ENCODE measurements at places on chromosomes 7 and 10.

- H3K27me3 ChIP-seq, result no peaks in the 10 kb centered on the region
- no peak overlapping the region for H3K4me3 ChIP-seq
- no peak for DNase-seq
- no peaks in the 10 kb centered on the region for H3K36me3 ChIP-seq
- H3K4me1 ChIP-seq, result no peaks in the 10 kb centered on the region
- H3K27ac ChIP-seq, result no peak overlapping the region
Observed at GRCh38 chr10:24428410-24428782, 219.5 kb downstream of the KIAA1217 start.

GRCh38 chr10:60809157-60809556 lies 30.9 kb downstream of the CDK1 start:
- no peak overlapping the region for H3K4me3 ChIP-seq
- DNase-seq, result no peak
- no peaks in the 10 kb centered on the region for H3K27me3 ChIP-seq
- no peaks in the 10 kb centered on the region for H3K4me1 ChIP-seq

GRCh38 chr10:45602082-45602730 lies 70.4 kb downstream of the ZFAND4 start:
- H3K27me3 ChIP-seq, result no peaks in the 10 kb centered on the region
- H3K4me3 ChIP-seq, result no peak overlapping the region
- H3K4me1 ChIP-seq, result no peaks in the 10 kb centered on the region
- no peaks in the 10 kb centered on the region for H3K36me3 ChIP-seq

DNA sequence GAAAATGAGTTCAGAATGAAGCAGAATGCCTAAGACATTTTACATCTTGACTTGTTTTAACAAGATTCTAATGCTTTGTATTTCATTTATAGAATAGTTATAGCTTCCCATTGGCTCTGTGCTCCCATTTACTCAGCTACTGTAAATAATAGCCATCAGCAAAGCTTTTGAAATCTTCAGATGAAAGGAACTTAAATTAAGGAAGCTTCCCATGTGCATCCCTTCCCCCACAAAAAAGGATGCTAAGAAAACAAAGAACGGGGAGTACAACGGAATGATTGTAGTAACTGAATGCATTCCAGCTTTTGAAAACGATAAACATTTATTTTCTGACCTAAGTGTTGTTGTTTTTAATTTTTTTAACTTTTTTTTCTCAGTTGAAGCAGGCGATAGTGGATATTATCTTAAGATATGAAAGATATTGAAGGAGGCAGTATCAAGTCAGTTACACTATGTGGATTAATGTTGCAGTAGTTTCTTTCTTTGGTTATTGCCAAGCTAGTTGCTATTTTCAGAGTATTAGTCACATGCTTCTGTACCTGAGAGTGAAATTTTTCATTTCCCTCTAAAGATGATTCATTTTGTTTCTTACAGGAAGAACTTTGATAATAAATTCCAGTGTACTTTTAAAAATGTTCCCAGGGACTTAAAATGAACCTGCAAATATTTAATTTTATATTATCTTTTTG lies 129.2 kb downstream of the KCND2 start:
- no peak overlapping the region for H3K4me3 ChIP-seq
- no peaks in the 10 kb centered on the region for H3K36me3 ChIP-seq
- DNase-seq, result no peak
- H3K27me3 ChIP-seq, result no peaks in the 10 kb centered on the region

GRCh38 chr10:97178074-97178473 lies 7.7 kb downstream of the SLIT1 start:
- H3K27ac ChIP-seq, result no peak overlapping the region
- H3K4me1 ChIP-seq, result no peaks in the 10 kb centered on the region
- peaks cover 4% of the 10 kb centered on the region for H3K27me3 ChIP-seq
- DNase-seq, result no peak

DNA sequence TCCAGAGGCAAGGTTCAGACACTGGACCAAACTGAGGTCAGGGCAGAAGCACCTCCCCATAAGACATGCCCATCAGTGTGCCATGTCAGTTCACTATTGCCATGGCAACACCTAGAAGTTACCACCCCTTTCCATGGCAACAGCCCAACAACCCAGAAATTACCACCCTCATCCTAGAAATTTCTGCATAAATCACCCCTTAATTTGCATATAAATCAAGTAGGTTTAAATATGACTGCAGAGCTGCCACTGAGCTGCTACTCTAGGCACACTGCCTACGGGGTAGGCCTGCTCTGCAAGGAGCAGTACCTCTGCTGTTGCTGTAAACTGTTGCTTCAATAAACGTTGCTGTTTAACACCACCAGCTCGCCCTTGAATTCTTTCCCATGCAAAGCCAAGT lies 12.7 kb downstream of the STEAP2 start:
- no peaks in the 10 kb centered on the region for H3K36me3 ChIP-seq
- no peaks in the 10 kb centered on the region for H3K27me3 ChIP-seq
- no peak overlapping the region for H3K4me3 ChIP-seq
- no peak overlapping the region for H3K27ac ChIP-seq

GRCh38 chr10:68560186-68560942 lies at the start of gene TET1:
Gene TET1 (plus strand): TSS chr10:68560337. CDS start chr10:68572339, 12,002 bp downstream.
- H3K27me3 ChIP-seq, result peaks cover 14% of the 10 kb centered on the region
- peaks cover 12% of the 10 kb centered on the region for H3K4me1 ChIP-seq
- peak within 1 kb of the TSS; percentile 78 for H3K27ac ChIP-seq
- peak; percentile 19 for DNase-seq
- H3K36me3 ChIP-seq, result no peaks in the 10 kb centered on the region
- H3K4me3 ChIP-seq, result peak within 1 kb of the TSS; percentile 55

DNA sequence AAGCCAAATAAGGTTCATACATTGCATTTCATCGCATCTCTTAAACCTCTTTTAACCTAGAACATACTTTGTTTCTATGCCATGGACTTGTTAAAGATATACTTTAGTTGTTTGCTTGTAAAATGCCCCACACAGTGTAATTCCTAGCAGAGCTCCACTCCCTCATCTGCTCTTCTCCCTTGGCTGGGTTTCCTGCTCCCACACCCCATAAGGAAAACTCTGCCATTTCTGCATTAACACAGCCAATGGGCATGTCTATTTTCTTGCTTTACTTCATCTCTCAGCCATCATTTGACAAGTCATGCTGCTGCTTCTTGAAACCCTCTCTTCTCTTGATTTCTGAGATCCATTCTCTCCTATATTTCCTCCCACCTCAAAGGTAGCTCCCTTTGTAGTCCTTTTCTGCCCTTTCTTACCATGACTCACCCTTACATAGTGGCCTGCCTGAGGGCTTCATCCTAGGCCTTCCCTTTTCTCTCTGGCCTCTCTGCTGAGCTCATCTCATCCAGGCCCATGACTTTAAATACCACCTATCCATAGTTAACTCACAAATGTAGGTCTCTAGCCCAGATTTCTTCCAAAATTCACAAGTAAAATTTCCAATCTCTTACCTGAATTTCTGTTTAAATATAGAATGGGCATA lies 471.4 kb downstream of the ADRA2A start:
- H3K36me3 ChIP-seq, result no peaks in the 10 kb centered on the region
- H3K4me1 ChIP-seq, result no peaks in the 10 kb centered on the region
- no peak for DNase-seq
- no peak overlapping the region for H3K4me3 ChIP-seq

DNA sequence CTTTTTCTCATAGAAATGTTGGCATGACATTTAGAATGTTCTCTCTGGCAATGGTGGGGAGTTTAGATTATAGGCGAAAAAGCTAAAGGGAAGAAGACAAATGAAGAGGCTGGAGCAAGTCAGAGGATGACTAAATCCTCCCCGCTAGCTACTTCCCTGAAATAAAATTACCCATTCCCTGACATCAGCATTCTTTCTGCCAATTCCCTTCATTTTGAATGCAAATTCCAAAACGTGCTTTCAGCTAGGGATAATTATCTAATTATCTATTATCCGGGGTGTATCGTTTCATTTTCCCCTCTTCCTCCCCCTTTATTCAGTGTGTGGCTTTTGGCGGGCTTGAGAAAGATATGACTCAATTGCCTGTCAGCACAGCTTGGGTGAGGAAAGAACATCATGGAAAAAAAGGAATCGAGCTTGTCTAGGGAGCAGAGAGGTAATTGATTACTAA lies 672.3 kb downstream of the TNS3 start:
- no peaks in the 10 kb centered on the region for H3K36me3 ChIP-seq
- no peak overlapping the region for H3K27ac ChIP-seq
- DNase-seq, result no peak
- H3K4me1 ChIP-seq, result no peaks in the 10 kb centered on the region
- H3K27me3 ChIP-seq, result no peaks in the 10 kb centered on the region
- H3K4me3 ChIP-seq, result no peak overlapping the region
